CD4-positive, alpha-beta T cell (primary cell): ENCODE measurements at places on chromosomes 11 and 22. TPM values are rescaled to one million over a fixed set of nuclear protein-coding genes. Genes with fewer than 3 reads are reported as not detected.

GRCh38 chr11:126716456-126717083 is 284.0 kb downstream of the KIRREL3 start:
- DNase-seq, result no peak

DNA sequence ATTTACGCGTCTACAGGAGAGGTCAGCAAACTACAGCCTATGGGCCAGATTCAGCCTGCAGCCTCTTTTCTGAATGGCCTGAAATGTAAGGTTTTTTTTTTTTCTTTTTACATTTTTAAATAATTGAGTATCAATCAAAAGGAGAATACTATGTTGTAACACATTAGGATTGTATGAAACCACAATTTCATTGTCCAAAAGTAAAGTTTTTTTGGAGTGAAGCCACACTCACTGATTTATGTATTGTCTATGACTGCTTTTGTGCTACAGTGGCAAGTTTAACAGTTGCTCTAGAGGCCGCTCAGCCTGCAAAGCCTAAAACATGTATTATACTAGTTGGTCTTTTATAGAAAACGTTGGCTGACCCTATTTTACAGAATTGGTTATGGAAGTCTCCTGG is 923.2 kb downstream of the NTM start:
- DNase-seq, result no peak

DNA sequence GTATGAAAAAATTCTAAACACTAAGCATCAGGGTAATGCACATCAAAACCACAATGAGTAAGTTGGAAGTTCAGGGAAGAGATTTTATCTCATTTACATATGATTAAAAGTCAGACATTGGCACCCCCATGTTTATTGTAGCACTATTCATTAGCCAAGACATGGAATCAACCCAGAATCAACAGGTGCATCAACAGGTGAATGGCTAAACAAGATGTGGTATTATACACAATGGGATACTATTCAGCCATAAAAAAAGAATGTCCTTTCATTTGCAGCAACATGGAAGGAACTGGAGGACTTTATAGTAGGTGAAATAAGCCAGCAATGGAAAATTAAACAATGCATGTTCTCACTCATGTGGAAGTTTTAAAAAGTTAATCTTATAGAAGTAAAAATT is 17.6 kb upstream of the TTC17 start:
- DNase-seq, result no peak

- DNase-seq, result no peak
These were observed 110.9 kb upstream of the PITPNB start for GRCh38 chr22:28029956-28030355.

- no peak for DNase-seq
These were observed 45.0 kb upstream of the ANO1 start for GRCh38 chr11:70032943-70033710.

PGGHG gene
- total RNA-seq, result 670 TPM

TYR gene
- total RNA-seq, result not detected

FGF19 gene
- not detected for total RNA-seq

SCN4B gene
- total RNA-seq, result not detected

NDUFS3 gene
- 144 TPM for total RNA-seq

DNA sequence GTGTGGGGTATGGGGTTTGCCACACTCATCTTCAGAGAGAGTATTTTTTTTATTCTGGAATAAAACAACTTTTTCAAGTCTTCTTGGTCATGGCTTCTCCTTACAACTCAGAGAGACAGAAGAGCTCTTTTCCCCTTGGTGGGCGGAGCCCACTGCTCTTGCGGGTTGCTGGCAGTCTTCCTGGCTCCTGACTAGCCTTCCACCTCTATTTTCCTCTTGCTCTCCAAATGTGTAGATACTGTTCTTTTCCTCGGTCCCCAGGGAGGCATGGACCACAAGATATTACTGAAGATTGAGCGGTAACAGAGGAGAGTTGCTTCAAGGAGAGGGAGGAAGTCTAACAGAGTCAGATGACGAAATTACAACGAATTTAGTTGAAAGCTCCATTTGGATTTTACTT is 210.6 kb downstream of the NTM start:
- DNase-seq, result no peak
